T-helper 9 cell (primary cell): ENCODE measurements at places on chromosomes 7 and 10.
A peak's percentile ranks its signal among the peaks of the same experiment; 100 is the strongest.

- no peak for DNase-seq
Measured at GRCh38 chr10:6228010-6228511, 25.3 kb downstream of the PFKFB3 start.

- DNase-seq, result no peak
Measured at GRCh38 chr10:106935978-106936451, 228.5 kb downstream of the SORCS1 start.

DNA sequence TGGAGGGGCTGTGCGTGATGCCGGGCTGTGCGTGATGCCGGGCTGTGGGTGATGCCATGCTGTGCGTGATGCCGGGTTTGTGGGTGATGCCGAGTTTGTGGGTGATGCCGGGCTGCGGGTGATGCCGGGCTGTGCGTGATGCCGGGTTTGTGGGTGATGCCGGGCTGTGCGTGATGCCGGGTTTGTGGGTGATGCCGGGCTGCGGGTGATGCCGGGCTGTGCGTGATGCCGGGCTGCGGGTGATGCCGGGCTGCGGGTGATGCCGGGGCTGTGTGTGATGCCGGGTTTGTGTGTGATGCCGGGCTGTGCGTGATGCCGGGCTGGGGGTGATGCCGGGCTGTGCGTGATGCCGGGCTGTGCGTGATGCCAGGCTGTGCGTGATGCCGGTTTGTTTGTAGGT is 128.9 kb downstream of the FAM53B start:
- no peak for DNase-seq

- no peak for DNase-seq
Measured at GRCh38 chr7:121032645-121033460, 44.3 kb downstream of the CPED1 start.

DNA sequence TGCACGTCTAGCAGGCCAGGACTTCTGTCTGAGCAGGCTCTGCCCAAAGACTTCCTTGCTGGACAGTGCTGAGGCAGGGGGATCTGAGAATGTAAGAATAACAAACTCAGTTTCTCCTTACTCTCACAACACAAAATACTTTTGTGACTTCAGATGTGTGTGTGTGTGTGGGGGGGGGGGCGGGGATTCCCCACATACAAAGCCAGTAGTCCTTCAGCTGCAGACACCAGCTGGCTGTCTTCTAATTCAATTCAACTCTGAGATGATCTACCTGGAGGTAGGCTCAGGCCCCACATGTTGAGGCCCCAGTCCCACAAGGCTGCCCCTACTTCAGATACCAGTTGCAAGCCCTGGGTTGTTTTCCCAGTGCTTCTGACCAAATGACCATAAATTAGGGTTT is 4.7 kb upstream of the CXCL12 start:
- no peak for DNase-seq

- no peak for DNase-seq
Measured at GRCh38 chr10:90847436-90847835, 10.4 kb downstream of the HTR7 start.

- no peak for DNase-seq
Measured at GRCh38 chr7:55073051-55073511, 54.3 kb downstream of the EGFR start.

- no peak for DNase-seq
Measured at GRCh38 chr10:78560341-78560688, 508.5 kb upstream of the ZMIZ1 start.

- DNase-seq, result no peak
Measured at GRCh38 chr10:104123397-104123796, 1.4 kb downstream of the SFR1 start.

DNA sequence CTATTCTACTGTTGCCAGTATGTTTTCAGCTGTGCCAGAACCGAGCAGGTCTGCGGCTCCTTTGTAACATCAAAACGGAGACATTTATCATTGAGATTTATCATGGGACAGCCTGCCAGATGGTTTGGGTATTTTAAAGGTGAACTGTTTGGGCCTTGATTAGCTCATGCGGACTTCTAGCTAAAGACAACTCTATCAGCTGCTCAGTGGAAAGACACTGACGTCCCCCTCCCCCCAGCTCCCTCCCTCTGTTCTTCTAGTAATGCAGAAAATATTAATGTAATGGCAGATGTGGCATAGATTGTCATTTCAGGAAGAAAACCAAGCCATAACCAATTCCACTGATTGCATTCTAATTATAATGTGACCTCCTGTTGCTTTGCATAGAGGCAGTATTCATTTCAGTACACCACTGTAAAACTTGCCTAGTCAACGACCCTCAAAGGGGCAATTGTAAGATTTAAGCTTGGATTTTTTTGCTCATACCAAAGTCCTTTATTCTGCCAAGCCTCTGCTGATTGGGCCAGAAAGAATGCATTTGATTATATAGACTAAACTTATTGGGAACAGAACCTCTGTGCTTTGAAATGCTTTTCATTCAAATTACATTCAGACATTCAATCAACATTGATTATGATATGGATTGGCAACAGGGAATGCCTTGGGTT is 966.8 kb downstream of the LRMDA start:
- no peak for DNase-seq

DNA sequence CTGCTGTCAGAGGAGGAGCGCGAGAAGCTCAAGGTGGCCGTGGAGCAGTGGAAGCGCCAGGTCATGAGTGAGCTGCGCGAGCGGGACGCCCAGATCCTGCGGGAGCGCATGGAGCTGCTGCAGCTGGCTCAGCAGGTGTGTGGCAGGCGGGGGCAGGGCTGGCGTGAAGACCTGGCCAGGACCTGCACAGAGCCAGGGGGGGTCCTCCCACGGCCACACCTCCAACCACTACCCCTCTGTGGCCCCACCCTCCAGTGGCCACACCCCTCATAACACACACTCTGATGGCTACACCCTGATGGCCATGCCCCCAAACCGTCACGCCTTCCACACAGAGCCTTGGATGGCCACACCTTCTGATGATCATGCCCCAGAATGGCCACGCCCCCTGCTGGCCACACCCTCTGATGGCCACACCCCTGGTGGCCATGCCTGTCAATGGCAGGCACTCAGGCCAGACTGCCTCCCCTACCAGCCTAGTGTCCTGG is 23.4 kb upstream of the DPYSL4 start:
- DNase-seq, result peak; percentile 23

GRCh38 chr7:741850-742249 is 14.8 kb upstream of the PRKAR1B start:
- DNase-seq, result no peak

DNA sequence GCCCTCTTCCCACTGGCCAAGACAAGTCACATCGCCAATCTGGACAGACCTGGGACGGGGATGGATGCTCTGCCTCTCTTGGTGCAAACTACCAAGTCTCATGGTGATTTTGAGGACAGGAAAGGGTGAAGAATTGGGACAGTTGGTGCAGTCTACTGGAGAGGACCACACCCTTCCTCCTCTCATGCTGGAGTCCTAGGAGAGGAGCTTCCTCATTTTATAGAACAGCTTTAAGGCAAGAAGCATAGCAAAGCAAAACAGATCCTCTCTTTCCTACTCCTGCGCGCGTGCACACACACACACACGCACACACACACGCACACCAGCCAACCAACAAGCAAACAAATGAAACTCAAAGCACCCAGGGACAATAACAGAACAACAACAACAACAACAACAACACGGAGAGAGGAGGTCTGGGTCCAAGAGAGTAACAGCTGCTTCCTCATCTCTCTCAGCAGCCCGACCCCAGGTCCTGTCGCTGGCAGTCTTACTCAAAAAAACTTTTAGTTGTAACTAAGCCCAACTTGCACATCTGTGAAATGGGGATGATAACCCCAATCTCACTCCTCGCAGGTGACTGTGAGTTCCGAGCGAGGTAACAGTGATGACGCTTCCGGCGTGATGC is 83.4 kb downstream of the TMEM178B start:
- no peak for DNase-seq

DNA sequence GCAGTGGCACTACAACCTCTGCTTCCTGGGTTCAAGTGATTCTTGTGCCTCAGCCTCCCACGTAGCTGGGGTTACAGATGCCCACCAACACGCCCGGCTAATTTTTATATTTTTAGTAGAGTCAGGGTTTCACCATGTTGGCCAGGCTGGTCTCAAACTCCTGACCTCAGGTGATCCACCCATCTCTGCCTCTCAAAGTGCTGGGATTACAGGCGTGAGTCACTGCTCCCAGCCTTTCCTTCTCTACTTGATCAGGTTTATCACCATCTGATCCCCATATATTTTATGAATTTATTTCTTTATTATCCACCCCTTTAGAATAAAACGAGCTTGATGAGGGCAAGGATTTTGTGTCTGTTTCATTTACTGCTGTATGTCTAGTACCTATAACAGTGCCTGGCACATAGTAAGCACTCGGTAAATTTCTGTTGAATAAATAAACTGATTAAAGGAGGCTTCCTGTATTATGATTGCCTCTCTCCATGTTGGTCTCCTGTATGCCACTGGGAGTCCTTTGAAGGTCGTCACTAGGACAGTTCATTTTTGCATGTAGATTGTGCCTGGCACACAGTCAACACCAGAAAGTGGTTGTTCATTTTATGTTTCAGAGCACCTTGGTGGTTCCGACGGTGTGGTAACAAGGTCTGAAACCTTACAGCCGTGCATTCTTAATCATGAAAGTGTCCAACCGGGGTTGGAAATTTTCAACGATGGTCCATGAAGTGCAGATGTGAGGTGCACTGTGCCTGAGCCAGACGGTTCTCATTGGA is 9.6 kb upstream of the EIF3A start:
- peak; percentile 25 for DNase-seq

DNA sequence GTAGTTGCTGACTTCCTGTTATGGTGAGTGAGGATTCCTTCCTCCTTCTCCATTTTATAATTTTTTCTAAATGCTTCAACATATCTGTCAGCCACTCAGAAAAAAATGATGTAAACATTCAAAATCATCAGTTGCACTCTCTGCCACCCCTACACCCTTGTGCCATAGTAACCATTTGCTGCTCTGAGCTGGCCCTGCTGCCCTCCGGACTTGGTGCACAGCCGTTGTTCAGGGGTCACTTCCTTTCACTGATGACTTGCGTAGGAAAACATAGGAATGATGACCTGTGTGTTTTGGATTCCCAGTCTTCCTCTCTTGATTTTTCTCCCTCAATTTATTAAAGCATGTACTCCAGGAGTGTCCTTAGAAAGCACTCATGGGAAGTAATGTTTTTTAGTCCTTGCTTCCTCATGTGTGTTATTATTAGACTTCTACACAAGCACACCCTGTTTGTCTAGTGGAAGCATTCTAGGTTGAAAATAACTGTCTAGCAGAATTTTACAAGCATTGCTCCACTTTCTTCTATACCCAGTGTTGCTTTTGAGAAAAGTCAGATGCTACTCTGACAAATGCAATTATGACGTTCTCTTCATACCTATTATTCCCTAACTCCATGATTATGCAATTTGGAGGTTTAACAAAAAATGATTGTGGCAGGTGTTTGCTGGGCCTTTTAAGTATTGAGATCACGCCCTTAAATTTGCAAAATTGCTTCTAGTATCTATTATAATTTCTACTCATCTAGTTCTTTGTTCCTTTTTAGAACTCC is 62.6 kb upstream of the MTPN start:
- DNase-seq, result no peak
